ENCODE measurements at places on chromosomes 4 and X. TPM values are rescaled to one million over a fixed set of nuclear protein-coding genes. Genes with fewer than 3 reads are reported as not detected.

Gene CXCL6
- total RNA-seq, result 8.2 TPM

- no peak for DNase-seq
Measured at GRCh38 chr4:106035204-106035603, 139.9 kb downstream of the NPNT start.

- DNase-seq, result no peak
Measured at GRCh38 chr4:185112104-185112503, 31.0 kb upstream of the SLC25A4 start.

DNA sequence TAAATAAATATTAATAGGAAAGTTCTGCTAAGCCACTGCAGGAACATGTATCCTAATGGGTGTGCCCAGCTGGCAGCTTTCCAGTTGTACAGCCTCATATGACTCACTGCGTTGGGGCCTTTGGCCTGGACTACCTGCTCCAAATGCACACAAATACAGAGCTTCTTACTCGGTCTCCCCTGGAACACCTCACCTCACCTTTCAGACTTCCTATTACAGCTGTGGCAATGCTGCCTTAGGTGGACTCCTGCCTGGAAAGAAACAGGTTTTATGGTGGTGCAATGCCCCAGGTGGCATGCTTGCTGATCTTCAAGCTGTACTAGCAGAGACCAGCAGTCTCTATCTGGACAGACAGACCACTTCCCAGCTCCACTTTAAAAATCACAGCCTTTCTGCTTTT lies 85.7 kb upstream of the EXOC1L start:
- DNase-seq, result no peak

- DNase-seq, result no peak
Measured at GRCh38 chr4:138051157-138051556, 191.0 kb downstream of the SLC7A11 start.

- DNase-seq, result peak; percentile 60
Measured at GRCh38 chrX:56788229-56788628, 59.2 kb downstream of the NBDY start.

- no peak for DNase-seq
Measured at GRCh38 chrX:77415161-77415560, 32.0 kb upstream of the FGF16 start.

Gene TLR10
- 2.0 TPM for total RNA-seq

Gene MCTS1
- 30.6 TPM for total RNA-seq

Gene ARAP2
- 33.5 TPM for total RNA-seq

Gene TRMT10A
- total RNA-seq, result 4.3 TPM

Gene GRIA2
- total RNA-seq, result 0.54 TPM

GRCh38 chrX:21479695-21480270 lies 105.6 kb downstream of the CNKSR2 start:
- no peak for DNase-seq

DNA sequence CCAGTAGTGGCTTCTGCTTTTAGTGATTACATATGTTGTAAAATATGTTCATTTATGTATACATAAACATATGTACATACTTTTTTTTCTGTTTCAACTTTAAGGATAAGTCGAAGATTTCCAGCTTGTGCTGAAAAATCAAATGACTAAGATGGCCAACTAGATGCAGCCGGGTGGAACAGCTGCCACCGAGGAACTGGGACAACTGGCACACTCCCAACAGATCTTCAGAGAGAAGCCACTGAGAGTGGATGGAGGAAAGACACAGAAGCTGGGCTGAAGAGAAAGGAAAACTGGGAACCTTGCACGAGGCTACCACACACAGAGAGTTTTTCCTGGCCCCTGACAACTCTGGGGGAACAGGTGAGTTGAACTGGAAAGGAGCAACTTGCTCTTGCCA lies 207.5 kb downstream of the FAM47B start:
- no peak for DNase-seq

DNA sequence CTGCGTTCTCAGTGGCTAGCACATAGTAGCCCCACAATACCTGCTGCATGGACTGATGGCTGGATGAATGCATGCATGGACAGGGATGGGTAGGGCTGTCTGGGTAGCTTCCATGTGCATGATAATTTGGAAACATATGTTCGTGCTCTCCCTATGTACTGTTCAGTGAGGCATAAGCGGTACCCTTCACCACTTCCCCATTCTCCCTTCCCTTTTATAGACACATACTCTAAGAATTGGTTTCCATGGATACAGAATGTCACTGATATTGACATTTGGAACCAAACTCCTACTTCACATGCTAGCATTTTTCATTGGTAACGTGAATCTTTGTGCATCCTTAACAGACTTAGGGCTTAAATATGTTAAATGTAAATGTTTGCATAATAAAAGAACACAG lies 20.4 kb downstream of the USP46 start:
- no peak for DNase-seq

DNA sequence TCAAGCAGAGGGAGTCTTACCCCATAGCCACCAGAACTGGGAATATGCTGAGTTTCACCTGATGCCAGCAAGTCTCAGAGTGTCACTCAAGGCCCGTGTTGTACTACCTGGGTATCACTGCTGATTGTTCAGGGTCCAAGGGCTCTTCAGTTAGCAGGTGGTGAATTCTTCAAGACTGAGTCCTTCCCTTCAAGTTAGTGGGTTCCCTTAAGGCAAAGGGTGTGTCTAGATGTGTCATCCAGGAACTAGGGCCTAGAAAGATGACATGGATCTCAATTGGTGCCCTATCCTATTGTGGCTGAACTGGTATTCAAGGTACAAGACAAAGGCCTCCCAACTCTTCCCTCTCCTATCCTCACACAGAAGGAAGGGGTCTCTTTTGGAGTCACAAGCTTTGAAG lies 159.9 kb upstream of the DIPK2B start:
- DNase-seq, result no peak

DNA sequence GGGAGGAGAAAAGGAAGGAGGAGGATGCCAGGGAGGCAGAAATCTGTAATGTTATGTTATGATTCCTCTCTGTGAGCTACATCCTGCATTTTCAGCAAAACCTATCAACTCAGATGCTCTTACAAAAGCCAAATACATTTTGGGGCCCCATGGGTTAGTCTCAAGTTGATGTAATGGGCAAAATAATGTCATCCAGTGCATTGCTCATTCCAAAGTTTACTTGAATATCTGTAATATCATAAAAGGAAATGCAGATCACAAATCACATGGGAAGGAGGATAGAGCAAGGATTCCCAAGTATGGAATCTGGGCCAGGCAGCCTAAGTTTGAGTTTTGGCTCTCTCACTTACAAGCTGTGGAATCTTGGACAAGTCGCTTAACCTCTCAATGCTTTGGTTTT lies 74.9 kb upstream of the SOD3 start:
- no peak for DNase-seq

GRCh38 chrX:51456814-51457213 lies 39.6 kb downstream of the NUDT11 start:
- peak; percentile 31 for DNase-seq

DNA sequence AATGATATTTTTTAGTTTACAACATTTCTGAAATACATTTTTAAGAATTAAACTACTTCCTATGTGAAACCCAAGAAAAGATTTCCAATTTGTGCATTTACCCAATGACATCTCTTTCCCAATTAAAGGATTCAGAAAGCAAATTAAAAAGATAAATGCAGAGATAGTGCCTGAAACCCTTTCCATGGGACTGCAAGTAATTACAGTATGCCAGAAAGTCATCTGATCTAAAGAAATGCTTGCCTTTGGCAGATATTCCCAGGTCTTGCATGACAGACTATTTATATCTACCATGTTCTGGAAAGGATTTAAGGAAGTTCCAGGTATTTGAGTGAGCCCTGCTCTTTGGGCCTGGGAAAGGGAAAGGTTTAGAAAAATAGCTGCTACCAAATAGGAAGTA lies 41.6 kb upstream of the CXorf38 start:
- no peak for DNase-seq

Gene FGD1
- total RNA-seq, result 4.7 TPM
